Nucleus accumbens (tissue), 56 donors: ENCODE measurements at places on chromosomes 1 and 21.

- DNase-seq, result no peak
These were observed 189.9 kb downstream of the ZC3H11B start for GRCh38 chr1:219422811-219423598.

DNA sequence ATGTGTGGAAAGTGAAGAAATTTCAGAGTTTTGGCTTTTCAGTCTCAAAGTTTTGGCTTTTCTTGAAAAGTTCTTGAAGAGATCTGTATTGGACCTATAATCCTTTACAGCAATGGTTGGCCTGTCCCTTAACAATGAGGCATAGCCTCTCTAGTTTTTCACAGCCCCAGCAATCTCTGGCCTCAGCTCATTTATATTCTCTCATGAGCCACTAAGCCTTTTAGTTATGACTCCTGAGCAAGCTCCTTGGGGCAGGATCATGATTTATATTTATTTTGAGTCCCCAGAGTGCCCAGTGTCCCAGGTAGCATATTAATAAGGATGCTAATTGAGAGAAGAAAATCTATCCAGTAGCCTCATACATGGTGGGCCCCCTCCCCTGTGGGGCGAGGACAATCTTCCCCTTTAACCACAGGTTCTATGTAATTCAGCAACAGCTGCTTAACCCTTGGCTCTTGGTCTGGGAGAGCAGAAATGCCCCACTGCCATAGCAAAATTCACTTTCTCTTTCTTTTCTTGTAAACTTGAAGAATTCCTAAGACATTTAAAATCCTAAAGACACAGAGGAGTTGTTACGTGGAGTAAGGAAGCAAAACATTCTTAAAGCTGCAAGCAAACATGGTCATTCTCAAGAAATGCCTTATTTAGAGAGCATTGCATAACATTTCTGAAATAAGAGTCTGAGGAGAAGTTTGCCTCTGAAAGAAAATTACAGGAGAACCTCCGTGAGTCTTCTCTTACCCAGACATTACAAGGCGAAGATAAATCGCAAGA, 6.3 kb downstream of the NGF start:
- DNase-seq, result no peak

GRCh38 chr1:246417813-246418564, 89.1 kb downstream of the SMYD3 start:
- no peak for DNase-seq

DNA sequence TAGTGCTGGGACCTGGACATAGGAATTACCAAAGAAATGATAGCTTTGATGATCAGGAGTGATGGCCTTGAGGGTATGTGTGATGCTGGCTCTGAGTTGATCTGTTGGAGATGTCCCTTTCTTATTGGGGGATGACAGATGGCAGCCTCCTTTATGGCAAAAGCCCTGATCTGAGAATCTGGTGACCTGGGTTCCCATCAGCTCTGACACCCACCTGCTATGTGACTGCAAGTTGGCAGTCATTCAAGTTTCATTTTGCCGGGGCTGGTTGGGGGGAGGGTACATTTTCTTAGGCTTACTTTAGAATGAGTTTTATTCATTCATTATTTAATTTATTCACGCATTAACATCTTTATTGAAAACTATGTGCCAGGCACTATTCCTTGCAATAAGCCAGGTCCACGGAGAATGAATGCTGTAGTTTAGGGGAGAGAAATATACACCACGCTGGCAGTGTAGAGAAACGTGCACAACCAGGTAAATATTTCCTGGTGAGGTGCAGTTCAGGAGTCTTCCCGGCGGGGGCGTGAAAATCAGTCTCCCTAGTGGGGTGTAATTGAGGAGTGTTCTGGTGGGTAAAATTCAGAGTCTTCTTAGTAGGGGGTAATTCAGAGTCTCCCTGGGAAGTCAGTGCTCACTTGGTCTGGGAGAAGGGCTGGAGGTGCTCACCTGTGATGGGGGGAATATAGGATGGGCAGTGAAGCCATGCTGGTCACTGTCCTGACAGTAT, 401.3 kb downstream of the CAMTA1 start:
- DNase-seq, result no peak

DNA sequence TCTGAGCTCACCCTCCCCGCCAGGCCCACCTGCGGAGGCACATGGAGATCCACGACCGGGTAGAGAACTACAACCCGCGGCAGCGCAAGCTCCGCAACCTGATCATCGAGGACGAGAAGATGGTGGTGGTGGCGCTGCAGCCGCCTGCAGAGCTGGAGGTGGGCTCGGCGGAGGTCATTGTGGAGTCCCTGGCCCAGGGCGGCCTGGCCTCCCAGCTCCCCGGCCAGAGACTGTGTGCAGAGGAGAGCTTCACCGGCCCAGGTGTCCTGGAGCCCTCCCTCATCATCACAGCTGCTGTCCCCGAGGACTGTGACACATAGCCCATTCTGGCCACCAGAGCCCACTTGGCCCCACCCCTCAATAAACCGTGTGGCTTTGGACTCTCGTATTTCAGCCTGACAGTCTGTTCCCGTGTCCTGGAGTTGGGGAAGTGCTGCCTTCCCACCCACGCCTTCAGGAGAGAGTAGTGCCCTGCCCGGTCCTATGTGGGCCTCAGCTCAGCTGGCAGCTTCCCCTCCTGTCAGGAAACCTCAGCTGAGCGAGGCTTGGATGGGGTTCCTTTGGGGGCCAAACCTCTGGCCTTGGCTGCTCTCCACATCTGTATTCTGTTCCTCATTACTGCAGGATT, 9.2 kb downstream of the ZBTB48 start:
- no peak for DNase-seq

DNA sequence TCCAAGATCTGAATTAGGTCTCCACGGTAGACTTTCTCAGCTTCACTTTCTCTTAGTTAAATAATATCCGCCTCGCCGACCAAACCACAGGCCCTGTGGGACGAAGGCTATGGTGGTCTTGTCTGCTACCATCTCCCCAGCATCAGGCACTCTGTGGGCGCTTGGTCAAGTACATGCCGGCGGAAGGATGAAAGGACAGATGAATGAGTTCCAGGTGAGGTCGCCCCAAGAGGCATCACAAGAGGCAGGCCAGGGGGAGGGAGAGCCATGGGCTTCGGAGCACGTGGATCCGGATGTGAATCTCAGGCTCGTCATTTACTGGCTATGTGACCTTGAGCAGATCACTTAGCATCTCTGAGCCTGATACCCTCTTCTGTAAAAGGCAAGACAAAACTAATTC, 33.5 kb downstream of the ECE1 start:
- DNase-seq, result no peak

DNA sequence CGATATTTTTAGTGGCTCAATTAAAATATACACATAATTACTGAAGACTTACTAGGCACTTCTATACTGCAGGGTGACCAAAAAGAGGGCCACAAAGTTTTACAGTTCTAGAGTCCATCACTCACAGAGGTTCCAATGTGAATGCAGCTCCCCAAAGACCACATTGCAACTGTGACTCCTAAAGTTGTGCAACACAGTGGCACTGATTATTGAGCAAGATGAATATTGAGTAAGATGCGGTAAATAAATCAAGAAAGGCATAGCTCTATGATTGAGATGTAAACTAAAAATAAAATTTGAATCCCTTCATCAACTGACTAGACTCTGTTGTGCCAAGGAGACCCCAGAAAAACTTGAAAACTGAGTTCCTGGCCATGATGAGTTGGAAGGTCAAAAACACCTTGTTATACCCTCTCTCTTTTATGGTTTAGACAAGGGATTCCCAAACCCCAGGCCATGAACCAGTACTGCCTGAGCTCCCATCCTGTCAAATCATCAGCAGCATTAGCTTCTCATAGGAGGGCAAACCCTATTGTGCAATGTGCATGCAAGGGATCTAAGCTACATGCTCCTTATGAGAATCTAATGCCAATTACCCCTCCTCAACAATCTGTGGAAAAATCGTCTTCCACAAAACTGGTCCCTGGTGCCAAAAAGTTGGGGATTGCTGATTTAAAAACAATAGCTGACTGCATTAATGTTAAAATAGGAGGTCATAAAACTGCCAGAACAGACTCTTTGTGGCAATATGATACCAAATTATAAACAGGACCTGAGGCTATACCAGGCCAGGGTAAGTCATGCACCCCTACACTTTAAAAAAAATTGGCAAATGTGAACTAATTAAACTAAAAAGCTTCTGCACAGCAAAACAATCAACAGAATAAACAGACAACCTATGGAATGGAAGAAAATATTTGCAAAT, 94.3 kb downstream of the ADGRL4 start:
- DNase-seq, result no peak

DNA sequence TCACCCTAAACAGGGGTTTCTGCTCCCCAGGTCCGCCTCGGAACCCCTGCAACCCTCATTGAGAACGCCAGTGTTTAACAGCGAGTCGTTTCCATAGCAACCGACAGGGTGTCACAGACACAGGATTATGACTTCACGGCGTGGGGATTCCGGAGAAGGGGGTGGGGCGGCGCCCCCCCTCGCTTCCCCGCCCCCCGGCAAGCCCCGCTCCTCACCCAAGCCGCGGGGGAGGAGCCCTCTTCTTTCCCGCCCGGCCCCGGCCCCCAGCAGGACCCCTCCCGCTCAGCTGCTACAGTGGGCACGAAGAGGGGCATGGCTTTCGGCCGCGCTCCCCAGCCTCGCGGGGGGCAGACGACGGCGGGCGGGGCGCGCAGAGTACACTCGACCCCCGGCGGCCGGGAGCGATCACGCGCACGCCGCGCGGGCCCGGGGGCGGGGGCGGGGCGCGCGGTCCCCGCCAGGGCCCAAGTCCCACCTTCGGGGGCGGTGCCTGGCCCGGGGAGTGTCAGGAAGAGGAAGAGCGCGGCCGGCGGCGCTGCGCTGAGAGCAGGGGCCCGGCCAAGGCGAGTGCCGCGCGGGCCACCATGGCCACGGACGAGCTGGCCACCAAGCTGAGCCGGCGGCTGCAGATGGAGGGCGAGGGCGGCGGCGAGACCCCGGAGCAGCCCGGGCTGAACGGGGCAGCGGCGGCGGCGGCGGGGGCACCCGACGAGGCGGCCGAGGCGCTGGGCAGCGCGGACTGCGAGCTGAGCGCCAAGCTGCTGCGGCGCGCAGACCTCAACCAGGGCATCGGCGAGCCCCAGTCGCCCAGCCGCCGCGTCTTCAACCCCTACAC, at the start of gene EFHD2:
Gene EFHD2 (plus strand): TSS at position 501 of the 835 bp plus-strand sequence. CDS start 84 bp downstream, at position 585.
- peak; percentile 42 for DNase-seq

DNA sequence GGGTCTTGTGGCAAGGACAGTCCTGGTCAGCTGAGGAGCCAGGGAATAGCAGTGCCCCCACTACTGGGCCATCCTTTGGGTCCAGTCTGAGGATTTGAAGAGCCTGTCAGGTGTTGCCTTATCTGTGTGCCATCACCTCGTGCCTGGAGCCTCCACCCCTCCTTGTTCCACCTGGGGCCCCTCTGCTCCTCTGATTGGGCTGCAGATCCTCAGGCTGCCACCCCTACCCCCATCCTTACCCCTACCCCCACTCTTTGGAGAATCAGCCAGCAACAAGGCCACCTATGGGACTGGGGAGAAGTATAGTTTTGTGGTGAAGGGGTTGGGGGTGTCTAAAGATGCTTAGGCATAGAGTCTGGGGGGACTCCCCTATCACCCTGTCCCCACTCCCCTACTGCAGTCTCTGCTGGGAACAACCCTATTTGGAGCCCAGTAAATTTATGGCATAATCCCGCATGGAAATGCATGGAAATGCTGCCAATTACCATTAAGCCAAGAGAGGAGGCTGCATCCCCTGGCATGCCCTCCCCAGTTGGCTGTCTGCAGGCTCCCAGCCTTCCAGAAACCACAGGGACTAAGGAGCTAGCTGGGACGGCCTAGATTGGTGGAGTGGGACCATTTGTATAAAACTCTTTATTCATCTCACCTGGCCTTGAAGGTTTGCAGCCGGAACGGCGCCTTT, 142.7 kb upstream of the CSF3R start:
- no peak for DNase-seq

- no peak for DNase-seq
These were observed 40.6 kb downstream of the AHCTF1 start for GRCh38 chr1:246891105-246891504.

DNA sequence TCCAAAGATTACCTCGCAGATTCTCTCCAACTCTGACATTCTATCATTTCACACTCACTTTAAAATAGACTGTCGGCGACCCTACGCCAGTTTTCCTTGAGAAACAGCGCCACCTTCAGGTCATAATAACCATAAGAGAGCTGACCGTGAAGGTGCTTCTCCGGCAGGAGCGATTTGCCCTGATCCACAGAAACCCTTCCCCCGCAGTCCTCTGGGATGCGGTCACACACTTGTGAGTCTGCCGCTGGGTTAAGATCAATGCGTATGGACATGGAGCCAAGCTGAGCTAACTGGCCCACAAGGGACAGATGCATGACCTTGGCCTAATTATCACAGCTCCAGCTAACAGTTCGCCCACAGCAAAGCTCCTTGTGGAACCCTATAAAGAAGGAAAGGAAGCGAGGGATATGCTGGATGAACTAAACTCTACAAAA, 32.8 kb upstream of the IFNAR2 start:
- peak; percentile 42 for DNase-seq

- no peak for DNase-seq
These were observed 6.6 kb downstream of the PKLR start for GRCh38 chr1:155294520-155295182.

- no peak for DNase-seq
These were observed 17.9 kb upstream of the CSF1 start for GRCh38 chr1:109892561-109893368.

DNA sequence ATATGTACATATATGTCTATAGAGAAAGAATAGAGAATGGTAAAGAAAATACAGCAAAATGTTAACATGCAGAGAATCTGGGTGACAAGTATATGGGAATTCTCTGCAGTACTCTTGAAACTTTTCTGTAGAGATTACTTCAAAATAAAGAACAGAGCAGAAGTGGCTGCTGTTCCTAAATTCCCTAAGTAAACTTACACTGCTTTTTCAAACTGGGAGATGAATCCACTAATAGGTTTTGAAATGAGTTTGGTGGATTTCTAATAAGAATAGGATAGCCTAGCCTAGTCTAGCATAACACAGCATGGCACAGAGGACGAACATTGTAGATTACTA, 450 bp upstream of the CR2 start:
- DNase-seq, result no peak

GRCh38 chr1:183548116-183548515, 42.1 kb downstream of the NCF2 start:
- no peak for DNase-seq

- no peak for DNase-seq
These were observed 9.1 kb upstream of the AADACL4 start for GRCh38 chr1:12634696-12635202.

GRCh38 chr21:16863362-16863905, 649.4 kb upstream of the CXADR start:
- no peak for DNase-seq
